Lower lobe of right lung (tissue), 2 donors: ENCODE measurements at places on chromosomes 7 and 10. TPM values are rescaled to one million over a fixed set of nuclear protein-coding genes. Genes with fewer than 3 reads are reported as not detected.

DNA sequence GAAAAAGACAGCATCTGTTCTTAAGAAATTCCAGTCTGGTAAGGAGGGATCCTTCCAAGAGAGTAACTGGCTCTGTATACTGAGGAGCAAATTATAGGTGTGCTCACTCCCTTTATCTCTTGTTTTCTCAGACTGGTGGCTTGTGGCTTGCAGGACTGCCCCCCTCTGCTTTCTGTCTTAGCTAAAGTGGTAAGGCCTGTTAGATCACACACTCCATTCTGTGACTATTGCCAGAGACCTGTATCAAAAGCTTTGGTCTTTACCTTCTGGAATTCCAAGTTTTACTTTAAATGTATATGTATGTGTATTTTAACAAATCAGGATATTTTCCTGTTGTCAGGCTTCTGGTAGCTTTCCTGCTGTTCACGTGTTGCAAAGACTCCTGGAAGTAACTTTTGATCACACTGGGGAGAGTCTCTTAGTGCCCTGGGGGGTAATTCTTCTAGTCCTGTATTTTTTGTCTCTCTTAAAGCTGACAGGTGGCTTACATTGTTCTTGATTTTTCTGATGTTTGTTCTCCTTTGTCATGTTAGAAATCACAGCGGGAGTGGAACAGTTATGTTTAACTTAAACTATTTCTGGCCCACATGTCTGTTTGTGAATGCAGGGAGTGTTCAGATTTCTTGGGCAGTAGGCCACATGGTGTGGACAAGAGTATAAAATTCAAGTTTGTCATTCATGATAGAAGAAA is 99.0 kb downstream of the PLPP4 start:
- H3K36me3 ChIP-seq = no peaks in the 10 kb centered on the region
- H3K27ac ChIP-seq = no peak overlapping the region
- DNase-seq = no peak

DNA sequence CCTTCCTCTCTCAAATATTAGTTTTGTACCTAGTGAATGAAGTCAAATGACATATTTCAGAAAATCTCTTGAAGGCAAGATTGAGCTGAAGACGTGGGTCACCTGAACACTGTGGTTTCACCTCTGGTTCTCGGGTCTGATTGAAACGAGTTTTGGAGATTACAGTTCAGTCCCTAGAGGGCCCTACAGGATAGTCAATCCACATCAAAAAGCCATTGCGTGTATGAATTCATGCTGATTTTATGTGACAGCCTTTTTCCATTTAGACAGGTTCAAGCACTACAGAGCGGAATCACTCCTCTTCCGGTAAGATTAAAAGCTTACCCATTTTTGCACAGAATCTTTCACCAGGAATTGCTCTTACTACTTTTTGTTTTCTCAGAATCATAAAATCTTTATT is 62.2 kb downstream of the VIM start:
- H3K4me3 ChIP-seq = no peak overlapping the region
- H3K4me1 ChIP-seq = no peaks in the 10 kb centered on the region
- DNase-seq = no peak
- peaks cover 10% of the 10 kb centered on the region for H3K27me3 ChIP-seq

Gene NANOS1
- 1.9 TPM for total RNA-seq

DNA sequence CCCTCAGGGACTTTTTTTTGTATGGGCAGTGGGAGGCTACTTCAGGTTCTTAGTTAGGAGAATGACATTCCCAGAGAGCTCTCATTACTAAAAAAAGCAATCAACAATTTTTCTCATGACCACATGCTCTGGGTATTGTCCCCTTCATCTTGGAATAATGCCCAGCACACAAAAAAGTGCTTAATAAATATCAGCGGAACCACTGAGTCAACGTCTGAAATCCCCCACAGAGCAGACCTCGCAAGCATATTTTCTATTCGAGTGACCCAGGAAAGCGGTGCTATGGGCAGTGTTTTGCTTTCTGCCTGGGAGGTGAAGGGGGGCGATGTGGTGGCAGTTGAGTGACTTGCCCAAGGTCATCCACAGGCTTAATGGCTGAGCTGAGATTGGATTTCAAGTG is 493.4 kb upstream of the ZMIZ1 start:
- H3K27ac ChIP-seq = no peak overlapping the region
- DNase-seq = no peak
- no peaks in the 10 kb centered on the region for H3K27me3 ChIP-seq
- H3K4me3 ChIP-seq = no peak overlapping the region
- no peaks in the 10 kb centered on the region for H3K36me3 ChIP-seq
- no peaks in the 10 kb centered on the region for H3K4me1 ChIP-seq
